ENCODE measurements at places on chromosomes 5 and 9.

DNA sequence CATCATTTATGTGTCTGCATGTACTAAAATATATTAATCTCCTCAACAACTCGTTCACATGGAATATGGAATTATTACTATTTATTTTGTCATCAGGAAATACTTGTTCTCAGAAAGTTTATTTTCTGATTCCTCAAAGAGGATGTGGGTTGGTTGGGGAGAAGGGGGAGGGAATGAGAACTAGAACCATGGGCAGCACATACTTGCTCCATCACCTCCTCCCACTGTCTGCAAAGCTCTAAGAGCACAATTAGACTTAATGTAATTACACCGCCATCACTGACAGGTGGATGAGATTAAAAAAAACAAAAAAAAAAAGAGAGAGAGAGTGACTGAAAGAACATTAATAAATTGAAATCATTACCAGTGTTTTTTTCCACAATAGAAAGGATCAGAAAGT is 98.2 kb downstream of the OXCT1 start:
- DNase-seq, result no peak

- DNase-seq, result peak; percentile 75
Observed at GRCh38 chr5:150209099-150209635, 19.3 kb downstream of the SLC6A7 start.

DNA sequence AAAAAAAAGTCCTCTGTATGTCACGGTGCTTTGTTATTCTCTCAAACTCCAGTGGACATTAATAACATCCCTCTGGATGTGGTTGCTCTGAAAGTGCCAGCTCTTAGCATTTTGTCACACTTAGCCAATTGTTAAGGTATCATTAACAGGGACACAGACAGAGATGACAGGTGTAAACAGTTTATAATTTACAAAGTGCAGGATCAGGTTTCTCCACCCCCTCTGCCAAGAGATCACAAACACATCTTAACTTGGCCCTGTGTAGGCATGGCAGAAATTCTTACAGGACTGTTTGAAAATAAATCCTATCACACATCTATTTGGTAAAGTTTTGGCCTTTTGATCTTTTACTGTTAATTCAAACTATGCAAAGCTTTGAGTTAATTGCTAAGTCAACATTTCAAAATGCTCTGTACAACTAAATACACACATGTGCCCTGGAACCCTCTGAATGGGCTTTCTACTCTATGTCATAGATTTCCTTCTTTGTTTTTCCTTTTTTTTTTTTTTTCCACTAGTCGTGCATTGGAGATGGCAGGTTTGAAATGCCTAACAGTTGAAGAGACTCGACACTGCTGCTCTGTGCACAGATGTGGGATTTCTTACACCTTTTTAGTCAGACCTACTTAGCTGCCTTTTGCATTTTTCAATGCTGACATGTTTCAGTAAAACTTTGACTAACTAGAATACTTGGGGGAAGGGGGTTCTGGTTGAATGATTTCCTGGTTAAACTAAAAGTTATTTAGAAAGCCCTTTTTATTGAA is 41.7 kb downstream of the SEMA6A start:
- peak; percentile 21 for DNase-seq

GRCh38 chr5:120055858-120056257 is 408.2 kb upstream of the PRR16 start:
- no peak for DNase-seq

DNA sequence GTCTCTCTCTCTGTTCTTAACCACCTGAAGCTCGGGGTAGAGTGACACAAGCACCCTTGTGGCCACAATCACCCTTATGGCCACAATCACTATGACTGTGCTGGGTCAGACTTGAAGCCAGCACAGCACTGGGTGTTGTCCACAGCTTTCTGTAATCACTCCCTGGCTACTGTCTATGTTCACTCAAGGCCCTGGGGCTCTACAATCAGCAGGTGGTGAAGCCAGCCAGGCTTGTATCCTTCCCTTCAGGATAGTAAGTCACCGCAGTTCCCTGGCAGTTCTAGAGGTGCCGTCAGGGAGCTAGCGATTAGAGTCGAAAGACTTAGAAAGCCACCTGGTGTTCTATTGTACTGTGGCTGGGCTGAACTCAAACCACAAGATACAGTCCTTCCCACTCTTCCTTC is 44.2 kb downstream of the GDA start:
- peak; percentile 67 for DNase-seq

DNA sequence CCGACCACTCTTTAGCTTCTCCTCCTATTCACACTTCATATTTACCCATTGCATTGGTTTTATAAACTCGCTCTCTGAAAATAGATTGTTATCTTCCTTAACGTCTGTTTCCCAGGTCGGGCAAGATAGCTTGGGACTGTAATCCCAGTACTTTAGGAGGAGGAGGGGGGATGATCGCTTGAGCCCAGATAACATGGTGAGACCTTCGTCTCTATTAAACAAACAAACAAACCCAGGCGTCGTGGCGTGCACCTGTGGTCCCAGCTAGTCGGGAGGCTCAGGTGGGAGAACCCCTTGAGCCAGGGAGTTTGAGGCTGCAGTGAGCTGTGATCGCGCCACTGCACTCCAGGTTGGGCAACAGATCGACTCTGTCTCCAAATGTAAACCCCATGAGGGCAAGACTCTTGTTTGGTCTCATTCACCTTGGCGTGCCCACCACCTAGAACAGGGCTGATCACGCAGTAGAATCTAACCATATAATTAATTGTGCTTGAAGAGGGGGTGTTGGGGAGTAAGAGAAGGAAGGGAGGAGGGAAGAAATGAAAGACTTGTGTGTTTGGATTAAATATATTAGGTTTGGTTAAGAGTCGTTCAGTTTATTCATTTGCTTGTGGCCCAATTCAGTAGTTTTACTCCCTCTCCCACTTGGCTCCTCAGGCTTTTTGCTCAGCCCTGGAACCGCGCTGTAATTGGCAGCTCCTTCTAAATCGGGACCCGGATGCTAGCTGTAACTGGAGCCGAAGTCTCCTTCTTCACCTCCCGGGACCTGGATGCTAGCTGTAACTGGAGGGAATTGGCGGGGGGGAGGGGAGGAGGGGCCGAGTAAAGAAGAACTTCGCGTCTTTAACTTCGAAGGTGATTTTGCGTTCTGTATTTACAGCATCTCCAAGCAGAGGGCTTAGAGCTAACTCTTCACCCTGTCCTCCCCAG is 24.9 kb downstream of the CDKN2A start:
- DNase-seq, result peak; percentile 77

GRCh38 chr5:401146-402034 is 41.6 kb upstream of the EXOC3 start:
- peak; percentile 41 for DNase-seq

DNA sequence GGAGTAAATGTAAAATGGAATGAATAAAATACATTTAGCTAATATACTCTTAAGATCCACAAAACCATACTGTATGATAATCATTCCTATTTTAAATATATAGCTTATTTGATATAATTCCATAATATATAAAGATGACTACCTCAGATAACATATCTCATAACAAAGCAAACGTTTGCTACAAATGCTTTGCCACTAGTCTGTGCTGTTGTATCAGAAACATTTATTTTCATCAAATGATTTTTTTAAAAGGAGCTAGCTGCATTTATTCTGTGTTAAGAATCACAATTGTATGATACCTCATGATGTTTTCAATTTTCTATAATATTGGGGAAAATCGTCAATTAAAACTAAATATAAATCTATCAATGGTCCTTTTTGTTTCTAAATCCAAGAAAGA is 567.2 kb downstream of the PTPRD start:
- no peak for DNase-seq

DNA sequence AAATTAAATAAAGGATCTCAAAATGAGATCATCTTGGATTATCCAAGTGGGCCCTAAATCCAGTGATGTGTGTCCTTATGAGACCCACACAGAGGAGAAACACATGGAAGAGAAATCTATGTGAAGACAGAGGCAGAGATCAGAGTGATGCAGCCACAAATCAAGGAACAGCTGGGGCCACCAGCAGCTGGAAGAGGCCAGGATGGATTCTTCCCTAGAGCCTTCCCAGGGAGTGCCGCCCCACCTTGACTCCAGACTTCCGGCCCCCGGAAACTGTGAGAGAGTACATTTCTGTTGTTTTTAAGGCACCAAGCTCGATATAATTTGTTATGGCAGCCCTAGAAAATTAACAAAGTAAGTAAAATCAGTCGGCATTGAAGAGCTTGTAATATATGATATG is 286.9 kb downstream of the FBXL7 start:
- no peak for DNase-seq

DNA sequence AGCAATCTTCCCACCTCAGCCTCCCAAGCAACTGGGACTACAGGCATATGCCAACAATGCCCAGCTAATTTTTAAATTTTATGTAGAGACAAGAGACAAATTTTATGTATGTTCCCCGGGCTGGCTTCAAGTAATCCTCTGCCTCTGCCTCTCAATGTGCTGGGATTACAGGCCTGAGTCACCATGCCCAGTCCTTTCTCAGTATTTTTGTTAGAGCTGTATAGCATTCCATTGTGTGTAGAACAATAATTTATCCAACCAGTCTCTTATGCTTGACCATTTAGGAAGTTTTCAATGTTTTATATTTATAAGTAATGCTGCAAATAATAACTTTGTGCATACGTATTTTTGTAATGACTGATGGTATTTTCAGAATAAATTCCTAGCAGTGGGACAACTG is 38.9 kb upstream of the CTXN3 start:
- DNase-seq, result no peak

- DNase-seq, result no peak
Observed at GRCh38 chr5:139377226-139377625, 5.9 kb downstream of the SLC23A1 start.

GRCh38 chr5:102879741-102880140 is 124.6 kb downstream of the PAM start:
- no peak for DNase-seq

DNA sequence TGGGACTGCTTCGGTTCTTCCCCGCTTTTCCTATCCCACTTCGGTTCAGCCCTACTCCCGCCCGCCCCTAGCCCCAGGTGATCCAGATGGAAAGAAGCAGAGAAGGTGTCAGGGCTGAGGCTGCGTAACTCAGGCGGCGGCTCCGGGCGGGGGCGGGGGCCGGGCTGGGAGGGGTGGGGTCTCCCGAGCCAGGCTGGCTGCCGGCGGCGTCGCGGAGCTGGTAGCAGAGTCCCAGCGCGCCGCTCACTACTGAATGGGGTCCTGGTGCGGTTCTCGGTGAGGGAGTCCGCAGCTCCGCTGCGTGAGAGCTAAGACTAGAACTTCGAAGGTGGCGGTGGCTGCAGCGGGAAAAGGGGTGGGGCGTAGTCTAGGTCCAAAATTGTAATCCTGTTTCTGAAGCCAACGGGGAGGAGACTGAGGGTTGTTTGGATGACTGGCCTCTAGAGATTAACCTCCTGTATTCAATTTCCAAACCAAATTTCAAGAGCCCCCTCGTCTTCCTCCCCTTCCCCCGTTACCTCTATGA is 1.4 kb downstream of the PRR16 start:
- DNase-seq, result no peak

- no peak for DNase-seq
Observed at GRCh38 chr9:113266174-113266573, 9.2 kb downstream of the CDC26 start.

- no peak for DNase-seq
Observed at GRCh38 chr5:19547640-19548039, 440.4 kb downstream of the CDH18 start.

- DNase-seq, result peak; percentile 40
Observed at GRCh38 chr5:176897263-176897662, 1.9 kb downstream of the HK3 start.

DNA sequence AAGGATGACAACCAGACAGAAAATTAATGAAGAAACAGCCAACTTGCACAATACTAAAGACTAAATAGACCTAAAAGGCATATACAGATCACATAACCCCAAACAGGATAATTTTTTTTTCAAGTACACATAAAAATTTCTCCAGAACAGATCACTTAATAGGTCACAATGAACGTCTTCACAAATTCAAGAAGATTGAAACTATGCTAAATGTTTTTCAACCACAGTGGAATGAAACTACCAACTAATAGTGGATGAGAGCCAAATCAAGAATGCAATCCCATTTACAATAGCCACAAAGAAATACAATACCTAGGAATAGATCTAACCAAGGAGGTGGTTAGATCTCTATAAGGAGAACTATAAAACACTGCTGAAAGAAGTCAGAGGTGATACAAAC is 145.8 kb downstream of the TMEM232 start:
- no peak for DNase-seq

DNA sequence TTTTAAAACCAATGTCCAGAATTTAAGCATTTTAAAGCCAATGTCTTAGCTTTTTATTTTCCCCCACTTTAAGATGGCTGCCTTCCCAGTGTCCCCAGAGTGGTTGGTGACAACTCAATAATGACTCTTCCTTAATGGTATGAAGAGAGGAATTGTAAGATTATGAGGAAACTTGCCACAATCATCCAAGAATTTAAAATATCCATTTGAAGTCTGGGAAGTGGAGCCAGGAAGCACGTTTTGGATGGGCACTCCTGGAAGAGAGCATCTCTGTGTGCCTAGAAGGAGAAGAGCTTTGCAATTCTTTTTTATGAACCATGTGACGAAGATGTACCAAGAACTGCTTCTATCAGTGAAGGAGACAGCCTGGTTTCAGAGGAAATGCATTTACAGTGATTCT is 11.3 kb upstream of the IGFBPL1 start:
- peak; percentile 11 for DNase-seq

- no peak for DNase-seq
Observed at GRCh38 chr5:145979270-145980223, 43.2 kb downstream of the SH3RF2 start.

DNA sequence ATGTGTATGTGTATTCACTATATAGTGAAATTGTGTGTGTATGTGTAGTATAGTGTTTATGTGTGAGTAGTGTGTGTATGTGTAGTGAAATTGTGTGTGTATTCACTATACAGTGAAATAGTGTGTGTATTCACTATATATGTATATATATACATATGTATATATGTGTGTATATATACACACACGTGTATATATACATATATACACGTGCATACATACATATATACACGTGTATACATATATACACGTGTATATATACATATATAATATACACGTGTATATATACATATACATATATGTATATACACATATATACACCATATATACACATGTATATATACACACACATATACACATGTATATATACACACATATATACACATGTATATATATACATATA is 403.6 kb upstream of the TUSC1 start:
- DNase-seq, result no peak

DNA sequence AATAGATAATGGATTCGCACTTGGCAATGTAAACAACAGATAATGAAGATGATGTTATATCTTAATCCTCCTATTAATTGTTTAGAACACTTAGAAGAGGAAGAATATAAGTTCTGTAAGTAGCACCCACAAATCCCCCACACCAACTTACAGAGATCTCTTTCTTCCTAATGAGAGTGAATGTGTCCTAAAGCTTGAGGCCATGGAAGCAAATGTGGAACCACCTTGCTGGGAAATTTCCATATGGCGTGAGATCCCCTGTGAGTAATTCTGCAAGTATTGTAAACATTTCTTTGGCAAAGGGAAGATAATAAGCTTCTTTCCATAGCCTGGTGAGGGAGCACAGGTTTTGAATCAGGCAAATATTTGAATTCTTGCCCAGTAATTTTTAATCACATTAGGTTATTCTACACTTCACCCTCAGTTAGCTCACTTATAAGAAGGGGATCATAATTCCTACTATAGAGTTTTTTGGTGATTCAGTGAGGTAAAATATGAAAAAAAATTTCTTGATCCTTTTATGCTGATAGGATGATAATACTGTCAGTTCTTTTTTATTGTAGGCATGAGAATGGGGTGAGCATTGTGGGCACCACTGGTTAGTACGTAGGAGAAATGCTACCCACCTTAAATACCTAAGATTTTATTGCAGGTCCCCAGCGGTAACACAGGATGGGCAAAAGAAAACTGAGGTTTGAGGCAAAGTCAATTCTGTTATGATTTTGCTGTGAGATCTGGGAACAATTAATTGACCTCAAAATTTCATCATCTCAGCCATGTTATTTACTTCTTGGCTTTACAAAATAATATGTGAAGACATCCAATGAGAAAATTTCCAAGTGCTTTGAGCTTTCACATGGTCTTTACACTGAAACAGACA is 574.8 kb downstream of the PSAT1 start:
- DNase-seq, result no peak
